PC-3 (cell line): ENCODE measurements at places on chromosomes 16 and 17.

- DNase-seq, result no peak
Observed at GRCh38 chr17:27269974-27270373, 23.9 kb upstream of the WSB1 start.

GRCh38 chr17:944266-944826 is 35.2 kb downstream of the NXN start:
- DNase-seq, result no peak

DNA sequence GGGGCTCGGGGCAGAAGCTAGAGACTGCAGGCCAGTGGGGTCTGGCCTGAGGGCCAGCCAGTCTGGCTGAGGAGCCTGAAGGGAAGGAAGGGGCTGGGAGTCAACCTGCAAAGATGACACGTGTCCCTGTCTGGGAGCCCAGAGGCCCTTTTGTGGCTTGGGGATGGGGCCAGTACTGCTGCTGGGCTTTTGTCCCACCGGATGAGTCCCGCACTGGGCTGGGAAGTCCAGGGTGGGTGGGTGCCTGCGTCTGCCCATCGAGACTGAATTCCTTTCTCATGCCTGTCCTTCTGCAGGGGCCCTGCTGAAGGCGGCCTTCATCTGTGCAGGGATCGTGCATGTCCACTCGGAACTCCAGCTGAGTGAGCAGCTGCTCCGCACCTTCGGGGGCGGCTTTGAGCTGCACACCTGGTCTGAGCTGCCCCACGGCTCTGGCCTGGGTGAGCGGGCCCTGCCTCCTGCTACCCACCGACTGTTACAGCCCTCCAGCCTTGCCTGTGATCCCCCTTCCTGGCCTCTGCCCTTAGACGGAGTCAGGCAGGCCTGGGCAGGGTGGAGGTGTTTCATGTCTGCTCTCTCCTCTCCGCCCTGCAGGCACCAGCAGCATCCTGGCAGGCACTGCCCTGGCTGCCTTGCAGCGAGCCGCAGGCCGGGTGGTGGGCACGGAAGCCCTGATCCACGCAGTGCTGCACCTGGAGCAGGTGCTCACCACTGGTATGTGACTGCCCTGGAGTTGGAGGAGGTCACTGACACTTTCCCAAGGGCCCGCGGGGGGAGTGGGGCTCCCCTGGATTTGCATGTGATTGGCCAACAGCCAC is 20.9 kb downstream of the FCSK start:
- no peak for DNase-seq

DNA sequence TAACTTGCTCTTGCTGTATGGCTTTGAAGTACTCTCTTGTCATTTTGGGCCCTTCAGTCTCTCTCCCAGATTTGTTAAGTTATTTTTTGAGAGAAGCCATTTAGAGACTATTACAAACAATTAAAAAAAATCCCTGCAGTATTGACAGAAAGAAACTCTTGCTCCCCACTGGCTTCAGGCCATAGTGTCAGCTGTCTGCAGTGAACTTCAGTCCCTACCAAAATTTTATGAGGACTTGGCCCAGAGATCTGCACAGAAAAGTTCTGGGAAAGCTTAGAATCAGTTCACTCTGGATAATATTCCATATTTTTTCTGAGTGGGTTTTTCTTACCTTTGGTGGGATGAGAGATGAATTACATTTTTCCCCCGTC is 30.9 kb upstream of the SUPT4H1 start:
- no peak for DNase-seq

GRCh38 chr16:71540-72401 is 660 bp downstream of the RHBDF1 start:
- peak; percentile 93 for DNase-seq

DNA sequence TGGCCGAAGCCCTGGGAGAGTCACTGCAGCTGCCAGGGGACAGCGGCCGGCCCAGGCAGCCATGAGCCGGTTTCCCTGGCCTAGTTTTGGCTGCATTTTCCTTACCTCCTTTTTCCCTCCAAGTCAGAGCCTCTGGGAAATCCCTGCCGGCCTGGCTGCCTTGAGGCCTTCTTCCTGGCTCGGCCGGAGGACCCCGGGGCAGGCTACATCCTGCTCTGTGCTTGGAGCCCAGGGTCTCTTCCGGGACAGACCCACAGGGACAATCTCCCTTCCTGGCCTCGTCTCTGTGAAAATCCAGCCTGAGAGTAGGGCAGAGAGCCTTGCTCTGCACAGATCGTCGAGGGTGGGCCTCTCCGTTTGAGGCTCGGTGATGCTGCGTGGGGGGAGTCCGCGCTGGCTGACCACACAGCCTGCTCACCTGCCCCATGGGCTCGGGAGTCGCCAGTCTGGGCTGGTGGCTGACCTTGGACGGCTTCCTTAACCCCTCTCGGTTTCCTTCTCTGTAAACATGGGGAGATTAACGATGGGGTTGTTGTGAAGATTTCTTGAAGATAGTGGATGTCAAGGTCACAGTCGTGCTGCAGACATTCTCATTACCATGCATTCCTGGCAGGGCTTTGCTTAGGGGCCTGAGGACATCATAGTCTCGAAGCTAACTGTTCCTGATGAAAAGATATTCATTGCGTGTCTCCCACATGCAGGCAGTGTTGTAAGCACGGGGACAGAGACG is 34.8 kb upstream of the CIBAR2 start:
- DNase-seq, result no peak

DNA sequence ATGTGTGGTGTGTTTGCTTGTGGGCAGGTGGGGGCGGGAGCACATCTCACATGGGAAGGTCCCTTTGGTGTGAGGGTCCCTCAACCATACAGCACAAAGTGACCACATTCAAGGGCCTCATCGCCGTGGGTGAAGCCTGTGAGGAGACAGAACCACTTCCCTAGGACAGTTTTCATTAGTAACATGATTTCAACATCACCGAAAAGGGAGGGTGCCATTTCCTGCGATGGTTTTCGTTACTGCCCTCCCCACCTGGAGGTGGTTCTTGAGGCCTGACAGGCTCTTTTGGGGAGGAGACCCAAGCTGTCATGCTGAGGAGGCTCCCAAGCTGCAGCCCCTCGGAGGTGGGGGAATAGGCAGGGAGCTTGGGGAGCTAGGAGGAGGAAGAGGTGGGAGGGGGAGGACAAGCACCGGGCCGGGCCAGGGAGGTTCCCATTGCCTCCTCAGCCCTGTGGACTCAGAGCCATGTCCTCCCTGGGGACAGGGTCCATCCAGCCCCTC is 9.5 kb downstream of the CD300LB start:
- no peak for DNase-seq

GRCh38 chr17:49497148-49498028 is 2.3 kb downstream of the NGFR start:
- peak; percentile 18 for DNase-seq

DNA sequence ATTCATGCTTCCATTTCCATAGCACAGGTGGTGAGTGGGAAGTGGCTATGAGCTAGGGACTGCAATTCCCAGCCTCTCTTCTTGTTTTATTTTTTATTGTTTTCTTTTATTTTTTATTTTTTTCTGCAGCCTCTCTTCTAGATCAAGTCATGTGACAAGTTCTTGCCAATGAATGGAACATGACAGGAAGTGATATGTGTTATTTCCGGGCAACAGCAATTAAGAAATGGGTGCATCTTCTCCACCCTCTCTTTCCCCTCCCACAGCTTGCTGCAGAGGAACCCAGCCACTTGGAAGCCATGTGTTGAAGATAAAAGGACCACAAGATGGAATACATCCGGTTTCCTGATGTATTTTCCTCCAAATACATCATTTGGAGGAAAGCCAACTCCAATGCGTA is 23.6 kb downstream of the IRX5 start:
- DNase-seq, result no peak

DNA sequence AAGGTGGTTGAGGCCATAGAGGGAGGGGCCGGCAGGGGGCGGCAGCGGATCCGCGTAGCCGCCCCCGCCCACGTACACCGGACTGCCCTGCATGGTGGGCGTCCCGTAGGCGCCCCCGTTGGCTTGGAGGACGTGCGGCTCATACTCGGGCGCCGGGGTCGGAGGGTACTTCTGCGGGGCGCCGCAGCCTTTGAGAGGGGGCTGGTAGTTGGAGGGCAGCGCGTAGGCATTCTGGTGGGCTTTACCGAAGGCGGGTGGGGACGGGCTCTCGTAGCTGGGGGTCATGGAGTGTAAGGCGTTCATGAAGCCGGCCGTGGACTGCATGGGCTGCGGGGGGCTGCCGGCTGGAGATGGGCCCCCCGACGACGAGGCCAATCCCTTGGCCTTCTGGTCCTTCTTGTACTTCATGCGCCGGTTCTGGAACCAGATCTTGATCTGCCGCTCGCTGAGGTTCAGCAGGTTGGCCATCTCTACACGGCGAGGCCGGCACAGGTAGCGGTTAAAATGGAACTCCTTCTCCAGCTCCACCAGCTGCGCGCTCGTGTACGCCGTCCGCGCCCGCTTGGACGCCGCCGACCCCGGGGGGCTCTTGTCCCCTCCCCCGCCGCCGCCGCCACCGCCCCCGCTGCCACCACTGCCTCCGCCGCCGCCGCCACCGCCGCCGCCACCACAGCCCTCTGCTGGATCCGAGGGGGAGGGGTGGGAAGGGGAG is 5.7 kb upstream of the HOXB2 start:
- DNase-seq, result no peak

DNA sequence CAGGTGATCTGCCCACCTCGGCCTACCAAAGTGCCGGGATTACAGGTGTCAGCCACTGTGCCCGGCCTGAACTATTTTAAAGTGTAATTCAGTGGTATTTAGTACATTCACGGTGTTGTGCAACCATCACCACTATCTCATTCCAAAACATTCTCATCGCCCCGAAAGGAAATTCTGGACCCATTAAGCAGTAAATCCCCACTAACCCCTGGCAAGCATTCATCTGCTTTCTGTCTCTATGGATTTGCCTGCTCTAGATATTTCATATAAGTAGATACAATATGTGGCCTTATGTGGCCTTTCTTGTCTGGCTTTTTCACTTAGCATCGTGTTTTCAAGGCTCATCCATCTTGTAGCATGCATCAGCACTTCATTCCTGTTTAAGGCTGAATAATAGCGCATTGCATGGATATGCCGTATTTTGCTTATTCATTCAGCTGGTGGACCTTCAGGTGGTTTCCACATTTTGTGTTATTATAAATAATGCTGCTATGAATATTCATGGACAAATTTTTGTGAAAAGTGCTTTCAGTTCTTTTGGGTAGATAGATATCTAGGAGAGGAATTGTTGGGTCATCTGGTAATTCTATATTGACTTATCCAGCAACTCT is 8.4 kb upstream of the HERPUD1 start:
- no peak for DNase-seq

DNA sequence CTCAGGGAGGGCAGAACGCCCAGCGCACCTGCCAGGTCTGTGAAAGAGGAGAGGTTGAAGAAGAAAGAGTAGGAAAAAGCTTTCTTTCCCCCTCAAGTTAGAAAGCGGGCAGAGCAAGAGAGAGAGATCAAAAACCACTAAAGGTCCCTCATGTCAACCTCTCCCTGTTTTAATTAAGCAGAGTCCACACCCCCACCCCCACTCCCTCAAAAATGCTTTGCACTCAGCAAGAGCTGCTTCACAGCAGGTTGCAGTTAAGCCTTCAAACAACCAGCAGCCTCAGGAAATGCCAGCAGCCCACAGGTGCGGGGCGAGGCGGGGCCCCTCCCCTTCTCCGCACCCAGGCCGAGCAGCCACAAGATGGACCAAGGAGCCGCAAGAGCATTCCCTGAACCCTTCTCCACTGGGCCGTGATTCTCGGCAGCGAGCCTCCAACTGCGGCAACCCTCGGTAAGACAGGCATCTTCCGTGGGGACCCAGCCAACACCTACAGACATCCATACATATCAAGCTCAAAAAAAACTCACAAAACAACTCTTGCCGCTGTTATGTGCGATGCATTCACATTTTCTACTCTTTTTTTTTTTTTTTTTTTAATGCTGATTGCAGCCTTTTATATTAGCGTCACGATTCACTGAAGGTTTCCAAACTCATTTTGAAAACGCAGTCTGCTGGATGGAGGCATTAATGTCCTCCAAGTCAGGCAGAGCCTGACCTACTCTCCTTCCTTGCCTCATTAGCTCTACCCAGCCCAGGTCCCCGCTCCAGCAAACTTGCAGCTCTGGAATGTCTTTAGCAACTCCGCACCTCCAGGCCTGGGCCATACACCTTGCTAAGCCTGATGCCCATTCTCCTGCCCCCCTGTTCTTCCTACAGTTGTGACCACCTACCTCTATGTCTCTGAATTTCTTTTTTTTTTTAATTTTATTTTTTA is 66.1 kb downstream of the AXIN2 start:
- no peak for DNase-seq

DNA sequence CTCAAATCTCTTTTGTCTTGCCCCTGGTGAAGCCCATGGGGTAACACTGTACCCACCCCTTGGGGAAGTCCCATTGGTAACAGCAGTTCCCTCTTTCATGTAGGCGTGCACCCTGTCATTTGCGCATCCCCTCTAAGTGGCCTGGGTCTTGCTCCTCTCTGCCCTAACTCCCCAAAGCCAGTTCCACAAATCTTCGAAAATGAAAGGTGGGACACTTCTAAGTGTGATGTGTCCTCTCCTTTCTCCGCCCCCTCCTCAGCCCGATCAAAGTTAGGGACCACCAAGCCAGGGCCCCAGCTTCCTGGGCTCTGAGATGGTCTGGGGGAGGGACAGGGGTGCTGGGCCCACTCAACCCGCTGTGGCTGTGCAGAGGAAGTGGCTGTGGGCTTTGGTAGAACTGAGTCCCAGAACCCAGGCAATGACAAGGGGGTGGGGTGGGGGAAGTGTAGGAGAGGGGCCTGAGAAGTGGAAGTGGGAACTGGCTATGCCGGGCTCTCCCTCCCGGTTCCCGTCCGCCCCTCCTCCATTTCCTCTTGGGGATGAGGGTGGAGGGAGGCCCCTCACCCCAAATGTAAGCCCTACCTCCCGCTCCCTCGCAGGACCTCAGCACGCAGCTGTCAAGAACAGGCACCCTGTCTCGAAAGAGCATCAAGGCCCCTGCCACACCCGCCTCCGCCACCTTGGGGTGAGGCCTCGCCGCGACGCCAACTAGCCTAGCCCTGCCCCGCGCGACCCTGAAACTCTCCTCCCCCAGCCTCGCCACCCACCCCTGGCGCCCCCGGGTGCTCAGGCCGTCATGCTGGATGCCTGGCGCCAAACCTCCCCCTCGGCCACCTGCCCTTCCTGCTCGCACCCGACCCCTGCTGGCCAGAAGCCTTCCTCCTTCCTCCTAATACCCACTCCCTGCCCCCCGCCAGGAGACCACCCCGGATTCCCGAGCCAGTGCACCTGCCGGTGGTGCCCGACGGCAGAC is 8.7 kb downstream of the ABI3 start:
- DNase-seq, result no peak

GRCh38 chr17:17564896-17565295 is 26.6 kb downstream of the PEMT start:
- no peak for DNase-seq

DNA sequence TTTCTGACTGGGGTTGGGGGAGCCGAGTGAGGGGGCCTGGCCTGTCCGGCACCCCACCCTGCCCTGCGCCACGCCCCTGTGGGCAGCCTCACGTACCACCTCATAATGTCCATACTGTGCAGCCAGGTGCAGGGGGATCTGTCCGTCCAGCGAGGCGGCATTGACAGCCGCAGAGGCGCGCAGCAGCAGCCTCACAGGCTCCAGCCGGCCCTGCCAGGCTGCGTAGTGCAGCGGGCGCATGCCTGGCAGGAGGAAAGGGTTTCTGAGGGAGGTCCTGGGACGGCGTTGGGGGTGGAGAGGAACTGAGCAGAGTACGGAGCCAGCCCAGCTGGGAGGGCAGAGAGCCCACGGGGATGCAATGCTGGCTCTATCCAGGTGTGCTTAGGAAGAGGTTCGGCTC is 8.4 kb downstream of the CASKIN2 start:
- DNase-seq, result no peak
